ENCODE measurements at places on chromosomes 7 and 10.

DNA sequence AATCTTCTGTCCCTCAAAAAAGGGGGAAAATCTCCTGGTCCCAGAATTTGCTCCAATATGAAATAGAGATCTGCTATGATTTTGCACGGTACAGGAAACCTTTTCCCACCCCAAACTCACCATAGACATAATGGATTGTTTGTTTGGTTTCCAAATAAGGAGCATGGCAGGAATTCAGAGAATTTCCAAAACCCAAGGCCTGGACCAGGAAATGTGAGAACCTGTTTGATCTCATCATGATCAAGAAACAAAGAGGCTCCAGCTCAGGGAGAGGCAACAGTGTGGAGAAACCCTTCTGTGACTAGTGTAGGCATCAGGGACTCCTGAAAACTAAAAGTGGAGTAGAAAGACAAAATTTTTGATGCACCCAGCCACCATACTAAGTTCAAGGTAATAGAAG is 1548.1 kb upstream of the LRRTM3 start:
- no peak for DNase-seq

GRCh38 chr7:93378131-93378760 is 146.1 kb downstream of the VPS50 start:
- DNase-seq = no peak

DNA sequence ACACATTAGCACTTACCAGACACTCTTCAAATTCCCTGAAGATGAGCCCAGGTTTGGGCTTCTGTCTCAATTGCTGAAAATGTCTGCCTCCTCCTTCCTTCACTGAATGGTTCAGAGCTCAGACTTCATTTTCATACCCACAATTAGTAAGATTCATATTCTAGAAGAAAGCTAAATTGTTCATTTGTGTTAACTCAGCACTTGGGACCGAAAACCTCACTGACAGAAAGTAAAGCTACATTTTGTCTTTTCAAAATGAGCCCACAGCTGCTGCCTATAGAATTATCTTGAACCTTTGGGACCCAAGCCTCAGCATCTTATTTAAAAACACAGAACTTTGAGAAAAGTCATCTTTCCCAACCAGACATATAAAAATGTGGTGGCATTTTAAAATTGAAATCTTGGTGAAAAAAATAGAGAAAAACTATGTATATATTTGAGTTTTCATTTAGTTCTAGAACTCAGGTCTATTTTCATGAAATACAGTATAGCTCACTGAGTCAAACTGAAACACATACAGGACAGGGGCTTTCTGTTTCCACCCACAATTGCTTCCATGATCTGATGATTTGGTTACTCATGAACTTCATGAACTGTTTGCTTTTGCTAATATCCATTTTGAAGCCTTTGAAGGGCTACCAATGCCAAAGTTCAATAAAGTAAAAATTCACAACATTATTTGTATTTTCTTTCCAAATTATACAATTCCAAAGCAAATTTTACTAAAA is 119.1 kb upstream of the PFKP start:
- DNase-seq = no peak

GRCh38 chr10:8787649-8788048 is 733.2 kb downstream of the GATA3 start:
- DNase-seq = no peak

DNA sequence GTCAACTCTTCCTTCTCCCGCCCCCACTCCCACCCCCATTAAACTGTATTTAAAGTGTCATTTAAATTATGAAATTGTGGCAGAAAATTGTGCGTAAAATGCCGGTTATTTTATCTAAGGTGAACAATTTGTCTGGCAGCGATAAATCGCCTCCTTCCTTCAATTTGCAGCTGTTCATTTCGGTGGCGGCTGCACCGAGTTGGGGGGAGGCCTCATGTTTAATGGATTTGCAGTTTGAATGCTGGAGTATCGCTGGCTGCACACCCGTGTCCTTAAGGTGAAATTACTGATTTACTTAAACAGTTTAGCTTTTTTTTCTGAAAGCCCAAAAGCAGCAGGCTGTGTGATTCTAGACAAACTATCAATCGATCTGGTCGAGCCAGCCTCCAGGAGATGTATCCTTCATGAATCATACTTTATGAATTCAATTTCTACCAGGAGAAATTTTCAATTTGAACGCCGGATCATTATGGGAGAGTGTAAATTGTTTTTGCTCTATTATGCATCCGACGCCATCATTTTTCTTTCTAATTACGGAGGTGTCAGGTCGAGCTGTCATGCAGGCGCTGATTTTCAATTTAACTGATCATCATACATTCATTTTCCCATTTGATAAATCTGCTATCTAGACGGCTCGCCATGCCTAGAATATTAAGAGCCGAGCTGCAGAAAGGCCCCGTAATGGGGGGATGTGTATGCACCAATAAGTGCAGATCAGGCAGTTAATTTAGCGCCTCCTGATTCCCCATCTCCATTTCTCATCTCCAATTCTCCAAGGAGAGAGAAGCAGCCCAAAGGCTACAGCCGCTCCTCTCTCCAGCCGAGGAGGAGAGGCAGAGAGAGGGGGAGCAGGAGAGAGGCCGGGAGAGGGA is 6.5 kb downstream of the UNCX start:
- no peak for DNase-seq

DNA sequence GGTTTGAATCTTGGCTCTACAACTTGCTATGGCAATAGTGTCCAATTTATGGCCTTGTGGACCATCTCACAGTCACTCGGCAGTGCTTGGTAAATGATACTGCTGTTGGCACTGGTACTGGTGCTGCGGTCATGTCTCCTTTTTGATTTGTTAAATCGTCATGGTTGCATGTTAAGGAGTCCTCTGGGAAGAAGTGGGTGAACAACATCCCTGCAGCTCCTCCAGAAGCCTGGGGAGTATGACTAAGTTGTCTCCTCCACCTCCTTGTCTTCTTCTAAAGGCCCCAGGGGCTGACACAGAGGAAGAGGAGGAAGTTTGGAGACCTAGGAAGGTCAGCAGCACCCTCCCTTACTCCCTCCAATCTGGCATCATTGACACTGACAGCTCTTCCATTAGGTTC is 8.5 kb downstream of the ITPRIP start:
- peak; percentile 78 for DNase-seq

GRCh38 chr7:147483634-147484292 is 1106.8 kb upstream of the C7orf33 start:
- DNase-seq = peak; percentile 69

DNA sequence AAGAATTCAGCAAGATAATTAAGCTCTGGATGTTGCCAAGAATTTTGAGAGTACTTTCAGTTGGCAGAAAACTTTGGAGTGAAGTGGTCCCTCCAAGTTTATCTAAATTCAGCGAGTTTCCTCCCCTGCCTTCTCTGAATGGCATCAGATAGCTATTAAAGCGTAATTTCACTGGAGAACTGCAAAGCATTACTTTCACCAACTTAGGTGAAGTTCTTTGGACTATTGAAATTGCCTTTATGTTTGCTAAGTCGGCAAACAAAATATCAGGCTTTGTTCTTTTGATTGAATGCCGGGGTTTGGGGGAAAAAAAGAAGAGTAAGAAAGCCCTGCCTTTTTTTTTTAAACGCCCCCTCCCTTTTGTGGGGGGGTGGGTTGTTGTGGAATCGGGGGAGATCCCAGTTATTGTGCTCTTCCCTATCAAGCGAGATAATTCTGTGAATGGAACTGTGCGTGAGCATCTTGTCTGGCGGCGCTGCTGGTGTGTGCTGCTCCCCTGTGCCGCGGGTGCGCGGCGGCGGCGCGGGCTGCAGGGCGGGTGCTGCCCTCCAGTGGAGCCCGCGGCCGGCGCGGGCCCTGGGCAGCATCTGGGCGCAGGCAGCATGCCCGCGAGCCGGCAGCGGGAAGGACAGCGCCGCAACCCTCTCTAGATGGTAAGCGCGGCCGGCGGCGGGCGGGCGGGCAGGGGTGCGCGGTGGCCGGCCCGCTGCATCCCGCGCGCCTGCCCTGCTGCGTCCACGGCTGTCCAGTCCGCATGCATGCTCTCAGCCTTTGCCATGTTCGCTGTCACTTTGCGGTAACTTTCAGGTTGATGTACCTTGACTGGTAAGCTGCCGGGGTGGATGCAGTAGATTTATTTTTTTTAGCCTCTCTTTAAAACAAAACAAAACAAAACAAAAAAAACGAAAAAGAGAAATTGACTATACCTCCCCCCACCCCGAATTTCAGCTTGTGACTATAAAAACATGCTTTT is 176.5 kb downstream of the TCF7L2 start:
- DNase-seq = peak; percentile 74

Data from fibroblast of skin of right quadriceps (primary cell).